ENCODE measurements at places on chromosomes 2 and 18.

- DNase-seq: no peak
These were observed 31.2 kb upstream of the HPCAL1 start for GRCh38 chr2:10271509-10271908.

GRCh38 chr2:162838136-162838497 is 450 bp downstream of the KCNH7 start:
- no peak for DNase-seq

DNA sequence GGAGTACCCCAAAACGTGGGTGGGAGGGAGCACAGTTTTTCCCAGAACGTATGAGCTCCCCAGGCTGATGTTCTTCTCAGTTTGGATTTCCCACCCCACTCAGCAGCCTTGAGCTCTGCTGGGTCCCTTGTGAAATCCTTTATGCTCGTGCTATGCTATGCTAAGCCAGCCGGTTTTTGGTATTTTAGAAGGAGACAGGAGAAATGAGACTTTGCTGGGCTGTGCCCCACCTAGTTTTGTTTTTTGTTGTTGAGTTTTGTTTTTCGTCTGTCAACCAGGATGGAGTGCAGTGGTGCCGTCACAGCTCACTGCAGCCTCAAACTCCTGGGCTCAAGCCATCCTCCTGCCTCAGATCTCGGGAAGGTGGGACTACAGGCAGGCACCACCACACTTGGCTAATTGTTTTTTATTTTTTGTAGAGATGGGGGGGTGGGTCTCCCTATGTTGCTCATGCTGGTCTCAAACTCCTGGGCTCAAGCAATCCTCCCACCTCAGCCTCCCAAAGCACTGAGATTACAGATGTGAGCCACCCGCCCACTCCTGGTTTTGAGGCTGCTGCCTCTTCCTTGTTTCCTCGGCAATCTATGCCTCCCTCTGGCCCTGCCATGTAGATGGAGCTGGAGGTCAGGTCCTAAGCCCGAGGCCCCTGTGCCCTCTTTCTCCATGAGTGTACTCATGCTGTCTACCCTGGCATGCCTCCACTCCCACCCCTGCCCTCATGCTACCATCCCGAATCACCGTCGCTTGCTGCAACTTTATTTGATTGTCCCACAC is 17.5 kb upstream of the MGAT4A start:
- no peak for DNase-seq

- DNase-seq: no peak
These were observed 184.1 kb upstream of the KYNU start for GRCh38 chr2:142693171-142693950.

- DNase-seq: no peak
These were observed 66.2 kb downstream of the HS6ST1 start for GRCh38 chr2:128252501-128252900.

GRCh38 chr2:30511122-30512083 is 64.4 kb downstream of the LCLAT1 start:
- DNase-seq: no peak

DNA sequence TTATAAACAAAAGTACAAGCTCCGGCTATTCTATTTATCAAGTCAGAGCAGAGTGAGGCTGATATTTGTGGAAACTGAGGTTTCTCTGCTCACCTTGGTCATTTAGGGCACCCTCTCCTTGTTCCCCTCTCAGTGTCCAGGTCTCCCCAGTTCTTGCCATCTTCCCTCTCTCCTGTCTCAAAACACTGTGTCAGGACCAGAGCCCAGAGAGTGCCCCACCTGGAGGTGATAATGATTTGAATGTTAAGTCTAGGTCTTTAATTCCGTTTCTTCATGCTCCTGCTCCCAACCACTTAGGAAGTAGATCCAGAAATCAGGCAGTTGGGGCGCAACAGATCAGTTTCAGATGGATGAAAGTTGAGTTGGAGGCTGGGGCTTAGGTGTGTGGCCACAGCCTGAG is 9.2 kb upstream of the ADCY3 start:
- DNase-seq: no peak

DNA sequence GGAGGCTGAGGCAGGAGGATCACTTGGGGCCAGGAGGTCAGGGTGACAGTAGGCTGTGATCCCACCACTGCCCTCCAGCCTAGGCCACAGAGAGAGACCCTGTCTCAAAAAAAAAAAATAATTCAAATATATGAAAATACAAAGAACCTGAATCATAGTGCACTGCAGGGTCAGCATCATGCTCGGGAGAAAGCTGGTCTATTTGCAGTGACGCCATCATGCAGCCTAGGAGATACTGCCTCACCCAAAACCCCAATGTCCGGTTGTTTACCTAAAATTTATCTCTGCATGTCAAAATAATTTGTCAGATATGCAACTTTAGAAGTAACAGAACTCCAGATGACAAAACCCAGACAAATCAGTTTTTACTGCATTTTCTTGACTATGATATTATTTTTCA is 61.5 kb upstream of the ALKAL2 start:
- no peak for DNase-seq

- no peak for DNase-seq
These were observed 124.9 kb downstream of the RGPD3 start for GRCh38 chr2:106343274-106343673.

GRCh38 chr2:72008608-72009007 is 139.1 kb downstream of the CYP26B1 start:
- no peak for DNase-seq

- DNase-seq: no peak
These were observed 116.6 kb downstream of the SRBD1 start for GRCh38 chr2:45494275-45494977.

GRCh38 chr2:237185553-237185925 is 99.8 kb downstream of the COPS8 start:
- DNase-seq: no peak

- no peak for DNase-seq
These were observed 4.8 kb downstream of the FAM228A start for GRCh38 chr2:24179683-24180082.

GRCh38 chr2:71950256-71951082 is 197.2 kb downstream of the CYP26B1 start:
- no peak for DNase-seq

DNA sequence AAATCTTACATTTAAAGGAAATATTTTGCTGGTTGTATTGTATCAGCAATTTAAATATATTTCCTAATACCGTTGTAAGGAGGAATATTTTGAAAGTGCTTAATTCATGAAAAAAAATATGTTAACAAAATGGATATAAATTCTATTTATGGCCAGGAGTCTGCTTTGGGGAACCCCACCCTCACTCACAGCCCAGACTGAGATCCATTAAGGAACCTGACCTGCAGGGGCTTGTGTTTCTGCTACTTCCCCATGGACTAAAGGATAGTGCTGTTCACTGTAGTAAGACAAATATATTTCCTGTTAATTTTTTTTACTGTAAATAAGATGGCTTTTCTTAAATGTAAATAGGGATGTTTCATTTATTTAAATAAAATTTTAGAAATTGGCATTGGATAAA is 221.9 kb upstream of the COL3A1 start:
- no peak for DNase-seq

- no peak for DNase-seq
These were observed 62.9 kb upstream of the TEX51 start for GRCh38 chr2:126835831-126836230.

- DNase-seq: no peak
These were observed 31.3 kb downstream of the HJURP start for GRCh38 chr2:233822781-233823730.

- DNase-seq: no peak
These were observed 594.4 kb upstream of the ID2 start for GRCh38 chr2:8087480-8087840.

GRCh38 chr2:141565597-141565996 is 565.2 kb downstream of the LRP1B start:
- DNase-seq: no peak

GRCh38 chr2:184203661-184204060 is 394.7 kb upstream of the ZNF804A start:
- no peak for DNase-seq

DNA sequence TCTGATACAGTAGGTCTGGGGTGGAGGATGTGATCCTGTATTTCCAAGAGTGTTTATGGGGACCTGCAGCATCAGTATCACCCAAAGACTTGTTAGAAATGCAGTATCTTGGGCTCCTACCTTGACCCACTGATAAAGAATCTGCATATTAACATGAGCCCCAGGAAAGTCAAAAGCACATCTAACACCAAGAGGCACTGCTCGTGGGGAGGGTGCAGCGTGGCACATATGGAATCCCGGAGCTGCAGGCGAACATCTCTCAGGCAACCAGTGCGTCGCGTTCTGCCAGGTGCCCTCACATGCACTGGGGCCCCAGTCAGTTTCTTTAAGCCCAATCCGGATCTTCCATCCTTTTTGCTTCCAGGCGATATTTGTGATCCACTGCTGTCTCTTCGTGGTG is 41.3 kb upstream of the ASB18 start:
- no peak for DNase-seq

- no peak for DNase-seq
These were observed 172.0 kb upstream of the SERPINE2 start for GRCh38 chr2:224211181-224211480.

GRCh38 chr18:36274083-36274715 is 23.3 kb upstream of the FHOD3 start:
- no peak for DNase-seq

GRCh38 chr18:39113790-39114189 is 1548.2 kb upstream of the CELF4 start:
- no peak for DNase-seq

GRCh38 chr2:503288-503999 is 173.8 kb downstream of the TMEM18 start:
- DNase-seq: no peak

GRCh38 chr2:239464166-239465016 is 63.6 kb upstream of the HDAC4 start:
- DNase-seq: no peak

DNA sequence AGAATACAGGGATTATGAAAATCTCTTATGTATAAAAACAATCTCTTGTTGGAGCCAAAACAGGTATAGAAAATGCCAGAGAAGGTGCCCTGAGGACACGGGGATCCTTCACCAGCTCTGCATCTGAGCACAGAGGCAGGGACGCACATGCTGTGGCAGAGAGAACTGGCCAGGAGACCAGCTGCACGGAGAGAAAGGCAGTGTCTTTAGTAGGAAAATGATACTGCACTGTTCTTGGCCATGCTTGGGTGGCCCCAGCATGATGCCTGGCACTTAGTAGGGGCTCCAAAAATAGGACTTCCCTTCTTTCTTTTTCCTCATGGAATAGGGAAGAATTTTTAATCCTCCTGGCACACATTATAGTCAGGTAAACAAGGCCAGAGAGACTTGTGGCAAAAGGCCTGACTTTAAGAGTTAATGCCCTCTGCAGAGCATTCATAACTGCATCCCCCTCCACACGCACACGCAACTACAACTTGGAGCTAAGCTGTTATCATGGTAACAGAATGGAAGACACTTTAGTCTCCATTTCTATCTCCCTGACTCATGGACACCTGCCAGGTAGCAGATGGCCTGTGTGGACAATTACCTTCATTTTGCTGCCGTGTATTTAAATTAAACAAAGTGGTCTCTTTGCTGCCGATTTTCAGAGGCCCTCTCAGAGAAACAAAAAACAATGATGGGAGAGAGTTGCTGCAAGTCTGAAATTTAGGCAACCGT is 59.7 kb upstream of the DNMT3A start:
- DNase-seq: no peak

- no peak for DNase-seq
These were observed 470.9 kb downstream of the MBD2 start for GRCh38 chr18:53753601-53754000.

DNA sequence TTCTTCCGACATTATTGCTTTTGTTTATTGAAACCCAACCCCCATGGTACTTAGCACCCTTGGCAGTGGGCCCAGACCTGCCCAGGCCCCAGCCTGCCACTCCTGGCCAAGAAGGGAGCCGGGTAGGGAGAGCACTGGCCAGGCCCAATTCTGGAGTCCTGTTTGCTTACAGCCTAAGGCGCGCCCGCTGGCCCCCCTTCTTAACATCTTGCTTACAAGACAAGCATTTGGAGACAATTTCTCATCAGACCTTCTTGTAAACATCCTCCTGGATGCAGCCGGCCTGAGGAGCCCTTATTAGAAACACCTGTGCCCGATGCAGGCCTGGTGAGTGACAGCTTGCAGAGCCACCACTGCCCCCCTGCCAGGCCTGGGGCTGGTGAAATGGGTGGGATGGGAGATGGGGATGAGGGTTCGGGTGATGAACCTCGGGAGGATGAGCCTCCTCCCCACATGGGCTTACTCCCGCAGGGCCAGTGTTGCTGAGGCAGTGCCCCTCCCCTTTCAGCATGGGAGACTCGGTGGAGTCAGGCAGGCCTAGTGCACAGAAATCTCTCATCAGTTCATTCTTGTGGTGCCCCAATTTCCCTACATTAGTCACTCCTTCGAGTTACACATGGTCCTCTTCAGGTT is 217.5 kb downstream of the CYP26B1 start:
- no peak for DNase-seq

DNA sequence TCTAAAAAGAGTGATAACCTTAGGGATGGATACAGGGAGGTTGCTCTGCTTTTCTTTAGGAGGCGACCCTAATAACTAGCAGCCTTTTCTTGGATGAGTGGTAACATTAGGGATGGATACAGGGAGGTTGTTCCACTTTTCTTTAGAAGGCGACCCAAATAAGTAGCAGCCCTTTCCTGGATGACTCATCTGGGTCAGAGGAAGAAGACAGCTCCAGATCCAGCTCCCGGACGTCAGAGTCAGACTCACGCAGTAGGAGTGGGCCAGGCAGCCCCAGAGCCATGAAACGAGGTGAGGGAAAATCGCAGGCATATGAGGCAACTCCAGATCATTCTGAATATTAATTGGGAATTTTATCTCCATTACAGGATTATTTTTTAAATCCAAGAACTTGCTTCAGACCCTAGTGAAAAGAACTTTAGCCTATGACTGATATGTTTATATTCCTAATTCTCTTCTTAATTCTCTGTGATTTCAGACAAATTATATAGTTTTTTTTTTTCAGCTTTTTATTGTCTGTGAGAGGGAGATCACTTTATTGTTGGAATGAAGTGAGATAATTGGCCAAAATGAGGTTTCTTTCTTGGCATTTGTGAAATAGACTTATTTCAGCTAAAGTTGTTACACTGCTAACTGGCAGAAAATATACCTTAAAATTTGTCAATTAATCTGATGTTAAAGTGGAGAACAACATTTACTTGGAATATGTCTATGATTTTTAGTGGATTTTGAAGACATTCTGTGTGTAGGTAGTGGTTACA is 31.2 kb upstream of the C1GALT1C1L start:
- no peak for DNase-seq

DNA sequence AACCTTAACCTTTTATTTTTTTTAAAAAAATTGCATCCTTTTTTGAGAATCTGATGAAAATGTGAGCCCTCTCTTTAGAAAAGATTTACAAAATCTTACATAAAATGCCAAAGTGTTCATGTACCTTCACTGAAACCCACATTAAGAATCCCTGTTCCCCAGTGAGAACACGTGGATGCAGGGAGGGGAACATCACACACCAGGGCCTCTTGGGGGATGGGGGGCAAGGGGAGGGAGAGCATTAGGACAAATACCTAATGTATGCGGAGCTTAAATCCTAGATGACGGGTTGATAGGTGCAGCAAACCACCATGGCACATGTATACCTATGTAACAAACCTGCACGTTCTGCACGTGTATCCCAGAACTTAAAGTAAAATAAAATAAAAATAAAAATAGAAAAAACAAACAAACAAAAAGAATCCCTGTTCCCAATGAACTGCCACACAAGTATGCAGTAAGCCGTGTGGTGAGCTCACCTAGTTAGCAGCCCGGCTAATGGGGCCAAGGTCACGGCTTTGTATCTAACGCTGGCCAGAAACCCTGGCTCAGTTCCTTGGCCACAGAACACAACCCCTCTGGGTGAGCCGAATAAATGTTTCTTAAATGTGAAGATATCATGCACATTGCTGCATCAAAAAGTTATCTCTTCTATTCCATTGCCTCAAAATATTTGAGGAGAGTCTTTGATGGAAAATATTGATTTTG is 41.4 kb downstream of the CHST9 start:
- DNase-seq: no peak

GRCh38 chr2:30758191-30758651 is 49.0 kb downstream of the CAPN13 start:
- DNase-seq: no peak

All from activated CD4-positive, CD25-positive, alpha-beta regulatory T cell (primary cell).